ENCODE measurements at places on chromosomes 7 and 10. TPM values are rescaled to one million over a fixed set of nuclear protein-coding genes. Genes with fewer than 3 reads are reported as not detected.

The ITGB8 gene
- 5.5 TPM for total RNA-seq

The FEZF1 gene
- total RNA-seq, result not detected

The ELN gene
- 0.07 TPM for total RNA-seq

The GDF2 gene
- total RNA-seq, result not detected

The ZNF273 gene
- 4.4 TPM for total RNA-seq

The CPN1 gene
- not detected for total RNA-seq

The FAM25G gene
- not detected for total RNA-seq

The CXCL12 gene
- 1.2 TPM for total RNA-seq

The C10orf105 gene
- 0.07 TPM for total RNA-seq

The PNLIPRP2 gene
- total RNA-seq, result not detected

The PAPSS2 gene
- 106 TPM for total RNA-seq

The AASS gene
- 62.6 TPM for total RNA-seq

The ASB10 gene
- not detected for total RNA-seq

The ST8SIA6 gene
- total RNA-seq, result 0.29 TPM

The OR2A1 gene
- not detected for total RNA-seq

The PARD3 gene
- total RNA-seq, result 56.2 TPM

The FGFBP3 gene
- total RNA-seq, result 0.27 TPM

The METTL27 gene
- total RNA-seq, result 4.7 TPM

The SAMD9 gene
- 16.8 TPM for total RNA-seq

The EVX1 gene
- not detected for total RNA-seq
